Memory B cell (primary cell): ENCODE measurements at places on chromosomes 2 and 18.
A peak's percentile ranks its signal among the peaks of the same experiment; 100 is the strongest.

GRCh38 chr2:22897428-22897827 lies 487.6 kb upstream of the KLHL29 start:
- DNase-seq = no peak

- no peak for DNase-seq
Measured at GRCh38 chr2:238475034-238475433, 48.3 kb downstream of the ASB1 start.

GRCh38 chr2:37629529-37629928 lies 41.9 kb downstream of the CDC42EP3 start:
- DNase-seq = no peak

- no peak for DNase-seq
Measured at GRCh38 chr2:16622399-16622968, 43.1 kb downstream of the CYRIA start.

GRCh38 chr2:198476007-198476406 lies 671.6 kb downstream of the PLCL1 start:
- DNase-seq = no peak

DNA sequence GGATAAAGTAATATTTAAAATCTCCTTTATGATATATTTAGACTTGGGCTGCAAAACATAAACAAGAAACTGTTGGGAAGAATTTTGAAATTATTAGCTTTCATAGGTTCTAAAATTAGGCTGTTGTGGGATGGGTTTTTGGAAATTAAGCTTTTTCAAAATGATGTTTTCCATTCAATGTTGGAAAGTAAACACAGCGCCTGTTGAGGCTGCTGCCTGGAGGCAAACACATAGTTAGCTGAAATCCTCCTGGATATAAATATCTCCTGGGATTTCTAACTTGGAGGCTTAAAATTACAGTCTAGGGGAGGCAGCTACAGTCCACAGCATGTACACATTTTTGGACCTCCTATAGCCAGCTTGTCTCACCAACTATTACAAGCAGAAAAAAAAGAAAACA lies 197.3 kb downstream of the DCC start:
- DNase-seq = no peak

GRCh38 chr2:32963941-32964340 lies 17.2 kb downstream of the LTBP1 start:
- DNase-seq = no peak

DNA sequence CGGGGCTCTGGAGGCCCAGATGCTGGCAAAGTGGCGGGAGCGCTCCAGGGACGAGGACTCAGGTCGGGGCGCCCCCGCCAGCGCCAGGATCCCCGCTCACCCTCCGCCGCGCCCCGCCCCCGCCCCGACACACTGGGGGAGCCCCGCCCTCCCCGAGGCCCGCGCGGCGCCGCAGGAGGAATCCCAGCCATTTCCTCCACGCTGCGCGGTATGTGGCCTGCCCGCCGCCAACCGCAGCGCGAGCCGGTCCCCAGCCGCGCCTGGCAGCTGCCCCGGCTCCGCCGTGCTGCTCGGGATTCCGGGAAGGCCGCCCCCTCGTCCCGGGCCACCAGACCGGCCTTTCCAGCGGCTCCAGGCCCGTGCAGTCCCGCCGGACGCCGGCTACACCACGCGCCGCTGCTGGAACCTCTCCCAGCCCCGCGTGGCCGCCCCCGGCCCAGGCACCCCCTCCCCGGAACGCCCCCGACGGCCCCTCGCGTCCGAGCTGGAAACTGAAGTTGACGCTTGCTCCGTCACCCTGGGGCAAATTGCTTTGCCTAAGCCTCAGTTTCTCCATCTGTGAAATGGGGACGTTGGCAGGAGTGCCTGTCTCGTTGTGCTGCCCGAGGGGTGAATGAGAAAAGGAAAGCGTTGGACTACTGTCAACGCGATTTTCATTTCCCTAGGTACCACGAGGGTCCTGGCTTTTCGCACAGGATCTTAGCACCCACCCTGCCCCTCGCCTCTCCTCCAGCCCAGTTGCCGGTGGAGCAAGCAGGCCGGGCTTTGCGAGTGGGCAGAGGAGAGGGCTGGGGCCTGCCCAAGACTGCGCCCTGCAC lies 53.6 kb downstream of the PKDCC start:
- peak; percentile 49 for DNase-seq

DNA sequence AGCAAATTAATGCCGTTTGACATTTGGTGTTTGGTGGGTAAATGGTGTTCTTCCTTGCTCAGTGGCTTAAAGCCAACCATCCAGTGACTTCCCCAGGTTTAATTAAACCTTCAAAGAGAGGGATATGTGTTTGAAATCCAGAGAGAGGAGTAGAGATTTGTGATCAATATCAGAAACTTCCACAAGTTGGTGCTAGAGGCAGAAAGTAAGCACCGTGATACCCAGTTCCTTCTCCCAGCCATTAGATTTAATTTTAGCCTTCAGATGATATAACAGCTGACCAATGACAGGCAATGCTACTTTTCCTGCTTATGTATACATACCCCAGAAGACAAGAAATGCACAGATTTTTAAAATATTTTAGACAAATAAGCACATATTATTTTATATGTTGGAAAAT lies 398.5 kb downstream of the CDH2 start:
- no peak for DNase-seq

GRCh38 chr2:100524331-100524730 lies 38.5 kb upstream of the PDCL3 start:
- no peak for DNase-seq

DNA sequence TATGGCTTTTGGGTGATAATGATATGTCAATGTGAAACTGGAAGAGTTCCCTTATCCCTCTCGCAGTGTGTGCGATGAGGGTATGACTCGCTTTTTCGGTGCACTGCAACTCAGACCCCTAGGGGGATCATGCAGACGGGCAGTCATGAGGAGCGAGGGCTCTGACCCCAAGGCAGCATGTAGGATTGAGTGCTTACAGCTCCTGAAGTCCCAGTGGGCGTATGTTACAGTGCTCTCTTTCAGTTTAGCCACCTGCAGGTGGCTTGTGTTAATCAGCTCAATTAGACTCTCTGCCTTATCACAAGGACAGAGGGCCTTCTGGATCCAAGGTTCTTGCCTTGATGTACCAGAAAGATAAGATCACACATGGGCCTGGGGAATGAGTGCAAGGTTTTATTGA lies 1269.9 kb upstream of the GYPC start:
- DNase-seq = no peak

DNA sequence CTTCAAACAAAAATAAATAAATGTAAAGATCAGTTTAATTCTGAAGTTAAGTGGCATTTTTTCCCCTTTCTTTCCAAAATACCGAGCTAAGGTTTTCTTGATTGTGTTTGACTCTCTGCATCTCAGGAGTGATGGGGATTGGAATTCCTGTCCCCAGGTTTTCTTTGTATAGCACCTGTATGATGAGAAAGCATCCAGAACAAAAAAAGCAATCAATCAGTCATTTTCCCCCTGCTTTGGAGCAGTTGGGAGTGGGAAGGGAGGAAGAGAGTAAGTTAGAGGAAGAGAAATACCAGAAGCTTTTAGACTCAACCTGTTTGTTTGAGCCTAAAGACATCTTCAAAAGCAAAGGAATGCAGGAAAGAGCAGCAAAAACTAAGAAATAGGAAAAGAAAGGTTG lies 88.5 kb downstream of the RIF1 start:
- no peak for DNase-seq

DNA sequence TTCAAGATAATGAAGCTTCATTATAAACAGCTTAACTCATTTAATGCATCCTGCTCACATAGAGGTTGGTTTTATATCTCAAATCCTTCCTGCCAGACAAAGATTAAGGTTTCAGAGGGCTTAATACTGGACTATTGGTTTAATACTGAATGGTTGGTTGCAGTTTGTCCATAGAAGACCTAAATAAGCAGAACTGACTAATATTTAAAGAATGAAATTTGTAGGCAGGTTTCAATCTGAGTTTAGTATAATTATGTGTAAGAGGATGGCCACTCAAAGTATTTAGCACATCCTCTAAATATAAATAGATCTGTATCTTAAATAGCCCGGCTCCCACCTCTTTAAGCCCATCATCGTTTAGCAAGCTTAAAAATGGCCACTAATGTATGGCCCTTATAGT lies 92.5 kb downstream of the EPB41L5 start:
- DNase-seq = no peak

DNA sequence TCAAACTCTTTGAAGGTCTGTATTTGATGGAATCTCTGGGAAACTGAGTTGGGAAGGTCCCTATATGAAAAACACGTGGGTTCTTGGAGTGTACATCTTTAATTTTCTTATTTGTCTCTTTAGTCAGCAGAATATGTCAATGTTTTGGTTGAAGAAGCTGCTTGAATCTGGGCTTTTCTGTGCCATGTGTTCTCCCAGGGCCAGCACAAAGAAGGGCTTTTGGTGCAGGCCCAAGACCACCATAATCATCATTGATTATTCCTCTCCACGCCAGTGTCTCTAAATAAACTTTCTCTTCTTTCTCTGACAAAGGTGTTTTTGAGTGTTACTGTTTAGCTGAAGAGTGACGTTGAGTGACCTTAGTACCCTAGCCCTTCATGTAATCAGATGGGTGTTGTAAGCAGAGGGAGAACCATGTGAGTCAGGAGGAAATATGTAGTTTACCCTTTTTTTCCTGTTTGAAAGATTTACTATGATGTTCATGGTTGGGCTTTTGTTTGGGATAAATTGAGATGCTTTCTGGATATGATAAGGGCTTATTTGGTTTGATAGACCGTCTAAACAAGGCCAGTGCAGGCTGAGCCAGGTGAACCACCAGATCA lies 11.6 kb upstream of the TNP1 start:
- DNase-seq = no peak

DNA sequence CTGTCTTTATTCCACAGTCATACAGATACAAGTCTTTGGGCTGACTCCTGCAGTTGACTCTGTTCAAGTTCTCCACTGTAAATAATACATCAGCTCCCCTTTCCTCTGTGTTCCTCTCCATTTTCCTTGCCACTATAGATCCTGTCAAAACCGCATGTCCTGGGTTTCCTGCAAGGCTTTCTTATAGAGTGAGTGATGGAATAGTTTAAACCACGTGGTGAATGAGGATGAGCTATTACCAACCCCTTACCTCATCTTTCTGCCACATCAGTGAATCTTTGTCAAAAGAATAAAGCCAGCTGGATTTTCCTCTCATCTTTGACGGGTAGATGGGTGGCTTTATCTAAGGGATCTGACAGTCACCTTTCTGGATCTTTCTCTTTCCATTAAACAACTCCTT lies 3.9 kb upstream of the GALNT14 start:
- no peak for DNase-seq

DNA sequence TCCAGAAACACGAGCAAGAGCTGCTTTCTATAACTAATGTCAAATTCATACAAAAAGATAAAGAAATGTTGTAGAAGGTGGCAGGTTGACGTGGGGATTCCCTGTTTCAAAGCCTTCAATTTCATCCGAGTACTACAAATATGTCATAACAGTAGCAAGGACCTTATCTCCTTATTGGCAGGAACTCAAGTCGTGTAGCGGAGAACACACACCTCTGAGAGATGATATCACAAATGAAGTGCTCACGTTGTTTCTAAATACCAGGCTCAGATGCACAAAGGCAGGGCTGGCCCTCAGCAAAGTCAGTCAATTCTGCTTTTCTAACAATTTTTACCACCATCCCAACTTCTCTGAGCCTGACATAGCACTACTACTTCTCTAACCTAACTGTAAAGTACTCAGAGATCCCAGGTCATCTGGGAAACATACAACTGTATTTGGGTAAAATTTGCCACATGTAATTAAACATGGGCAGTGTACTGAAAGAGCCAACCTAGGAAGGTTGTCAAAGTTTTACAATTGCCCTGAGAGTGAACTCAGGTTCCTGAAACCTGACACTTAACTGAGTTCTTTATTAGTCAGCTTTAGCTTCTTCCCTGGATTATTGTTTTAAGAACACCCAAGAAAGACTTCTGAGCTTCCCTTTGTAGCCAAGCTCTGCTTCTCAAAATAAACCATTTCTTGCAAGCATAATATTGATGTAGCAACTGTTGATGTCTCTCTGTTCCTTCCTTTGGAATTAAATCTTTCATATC lies 813.7 kb upstream of the ACVR2A start:
- DNase-seq = no peak

- DNase-seq = no peak
Measured at GRCh38 chr18:2326999-2327398, 244.3 kb downstream of the METTL4 start.

GRCh38 chr2:190408538-190409271 lies 550 bp downstream of the MFSD6 start:
- DNase-seq = no peak

- no peak for DNase-seq
Measured at GRCh38 chr2:109271920-109272319, 142.9 kb downstream of the SH3RF3 start.

DNA sequence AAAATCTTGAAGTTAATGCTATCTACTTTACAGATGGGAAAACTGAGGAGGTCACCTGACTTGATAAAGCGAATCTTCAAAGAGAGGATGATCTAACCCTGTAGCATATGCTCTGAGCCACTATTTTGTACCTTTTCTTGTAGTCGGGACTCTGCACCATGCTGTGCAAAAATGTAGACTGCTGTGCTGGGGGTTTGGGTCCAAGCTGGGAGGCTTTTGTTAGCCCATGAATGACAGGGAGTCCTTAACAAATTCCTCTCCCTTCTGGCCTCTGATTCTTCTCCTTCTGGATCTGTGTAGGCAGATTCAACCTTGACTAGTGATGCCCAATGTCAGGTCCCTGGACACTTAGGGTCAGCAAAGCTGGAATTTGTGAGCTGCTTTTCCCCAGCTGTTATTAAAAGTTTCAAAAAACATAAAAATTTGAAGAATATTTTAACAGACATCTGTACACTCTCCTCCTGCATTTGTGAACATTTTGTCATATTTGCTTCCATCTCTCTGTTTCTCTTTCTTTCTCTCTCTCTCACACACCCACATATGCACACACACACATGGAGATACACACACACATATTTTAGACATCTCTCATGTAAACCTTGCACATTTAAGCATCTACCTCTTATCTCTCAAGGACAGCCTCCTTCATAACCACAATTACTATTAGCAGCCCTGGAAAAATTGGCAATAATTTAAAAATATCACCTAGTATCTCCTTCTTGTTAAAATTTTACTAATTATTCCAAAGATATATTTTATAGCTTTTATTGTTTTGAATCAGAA lies 335.0 kb upstream of the TRIB2 start:
- DNase-seq = no peak

- peak; percentile 9 for DNase-seq
Measured at GRCh38 chr2:233519787-233520611, 46.6 kb downstream of the USP40 start.
